Activated naive CD8-positive, alpha-beta T cell treated with anti-CD3 and anti-CD28 coated beads for 36 hours (primary cell): ENCODE measurements at places on chromosomes 3 and 15.

- DNase-seq: no peak
Observed at GRCh38 chr3:48456456-48456855, 9.9 kb downstream of the ATRIP start.

- DNase-seq: no peak
Observed at GRCh38 chr3:145899241-145899640, 261.7 kb downstream of the PLOD2 start.

- DNase-seq: no peak
Observed at GRCh38 chr3:73298243-73299183, 237.1 kb downstream of the EBLN2 start.

- DNase-seq: no peak
Observed at GRCh38 chr3:76940181-76940770, 99.6 kb upstream of the ROBO2 start.

- DNase-seq: no peak
Observed at GRCh38 chr15:63086271-63086670, 35.4 kb upstream of the LACTB start.
